ENCODE measurements at places on chromosomes 2 and 18.
A peak's percentile ranks its signal among the peaks of the same experiment; 100 is the strongest.

GRCh38 chr2:160703648-160704585, 210.3 kb upstream of the RBMS1 start:
- DNase-seq, result peak; percentile 17

DNA sequence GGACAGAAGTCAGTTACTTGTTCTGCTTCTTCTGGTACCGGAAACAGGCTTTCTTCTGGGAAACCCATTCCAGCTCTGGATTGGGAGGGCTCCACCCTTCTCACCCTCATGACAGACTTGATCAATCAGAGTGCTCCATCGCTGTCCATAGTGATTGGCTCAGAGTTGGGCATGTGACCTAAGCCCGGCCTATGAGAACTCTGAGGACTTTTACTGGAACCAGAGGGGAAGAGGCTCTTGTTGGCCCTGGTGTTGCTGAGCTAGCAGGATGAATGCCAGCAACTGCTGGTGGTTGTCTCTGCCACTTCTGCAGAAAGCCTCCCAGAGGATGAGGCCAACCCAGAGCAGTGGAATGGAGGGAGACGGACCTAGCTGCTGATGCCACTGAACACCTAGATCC, 33.3 kb downstream of the TMEM37 start:
- no peak for DNase-seq

- no peak for DNase-seq
Observed at GRCh38 chr2:101286684-101287083, 21.8 kb downstream of the RNF149 start.

GRCh38 chr18:66564236-66564635, 39.7 kb downstream of the CDH19 start:
- DNase-seq, result no peak

DNA sequence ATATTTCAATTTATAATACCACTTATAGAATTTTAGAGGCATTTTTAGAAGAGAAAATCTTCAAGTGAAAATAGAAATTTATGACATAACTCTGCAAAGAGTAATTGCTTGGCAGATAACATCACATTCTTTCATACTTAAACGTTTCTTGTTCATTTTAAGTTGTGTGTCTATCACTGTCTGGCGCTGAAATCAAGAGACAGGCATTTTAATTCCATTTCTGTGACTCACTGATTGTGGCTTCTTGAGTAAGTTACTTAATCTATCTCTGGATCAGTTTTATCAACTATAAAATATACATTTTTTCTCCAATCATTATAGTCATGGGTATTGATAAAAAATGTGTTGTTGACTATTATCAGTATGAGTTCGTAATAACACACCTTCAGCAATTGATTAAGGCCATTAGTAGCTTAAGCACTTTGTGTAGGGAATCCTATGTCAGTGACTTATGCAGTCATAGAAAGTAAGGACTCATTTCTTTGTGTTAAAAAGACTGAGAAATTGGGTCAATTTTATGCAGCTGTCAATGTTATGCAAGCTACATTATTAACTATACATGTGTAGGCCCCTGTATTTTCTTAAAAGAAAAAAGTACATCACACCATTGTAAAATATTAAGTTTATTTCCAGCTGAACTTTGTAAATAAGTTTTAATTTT, 497.3 kb downstream of the CCDC85A start:
- DNase-seq, result no peak

- peak; percentile 86 for DNase-seq
Observed at GRCh38 chr2:120287183-120288015, 34.7 kb downstream of the RALB start.

GRCh38 chr2:2199841-2200240, 131.2 kb downstream of the MYT1L start:
- DNase-seq, result no peak

GRCh38 chr2:138516030-138516704, 14.6 kb downstream of the SPOPL start:
- peak; percentile 6 for DNase-seq

- DNase-seq, result no peak
Observed at GRCh38 chr2:172350839-172351479, 76.4 kb upstream of the ITGA6 start.

GRCh38 chr18:56003009-56003719, 415.2 kb upstream of the TCF4 start:
- DNase-seq, result no peak

DNA sequence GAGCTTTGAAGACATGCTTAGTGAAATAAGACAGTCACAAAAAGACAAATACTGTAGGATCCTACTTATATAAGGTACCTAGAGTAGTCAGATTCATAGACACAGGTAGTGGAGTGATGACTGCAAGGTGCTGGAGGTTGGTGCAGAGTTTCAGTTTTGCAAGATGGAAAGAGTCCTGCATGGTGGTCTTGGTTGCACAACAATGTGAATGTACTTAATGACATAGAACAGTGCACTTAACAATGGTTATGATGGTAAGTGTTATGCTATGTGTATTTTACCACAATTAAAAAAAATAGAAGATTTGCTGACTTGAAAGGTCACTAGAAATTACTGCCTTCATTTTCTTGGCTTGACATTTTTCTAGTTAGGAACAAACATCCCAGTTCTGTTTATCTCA, 9.5 kb downstream of the CERS6 start:
- peak; percentile 43 for DNase-seq

- DNase-seq, result peak; percentile 38
Observed at GRCh38 chr2:12702168-12703121, 14.3 kb upstream of the TRIB2 start.

GRCh38 chr2:100262046-100262445, 60.3 kb downstream of the LONRF2 start:
- DNase-seq, result no peak

GRCh38 chr18:50869150-50869549, 9.8 kb upstream of the ME2 start:
- DNase-seq, result no peak

DNA sequence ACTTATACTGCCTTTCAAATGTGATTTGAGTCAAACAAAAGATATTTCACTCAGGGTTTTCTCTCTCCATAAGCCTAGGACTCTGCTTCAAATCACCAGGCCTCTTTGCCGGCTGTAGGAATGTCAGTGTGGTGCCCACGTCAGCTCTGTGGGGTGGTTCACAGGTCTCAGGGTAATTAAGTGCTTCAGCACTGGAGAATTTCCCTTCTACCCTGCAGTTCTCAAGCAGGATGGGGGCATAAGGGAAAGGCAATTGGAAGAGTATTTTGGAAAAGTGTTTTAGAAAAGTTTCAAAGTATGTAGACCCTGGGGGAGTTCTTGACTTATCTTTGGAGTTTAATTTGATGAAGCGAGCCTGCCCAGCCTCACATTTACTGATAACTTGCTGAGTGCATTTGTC, 9.6 kb downstream of the CNGA3 start:
- DNase-seq, result no peak

GRCh38 chr18:8627107-8627472, 17.9 kb downstream of the RAB12 start:
- no peak for DNase-seq

DNA sequence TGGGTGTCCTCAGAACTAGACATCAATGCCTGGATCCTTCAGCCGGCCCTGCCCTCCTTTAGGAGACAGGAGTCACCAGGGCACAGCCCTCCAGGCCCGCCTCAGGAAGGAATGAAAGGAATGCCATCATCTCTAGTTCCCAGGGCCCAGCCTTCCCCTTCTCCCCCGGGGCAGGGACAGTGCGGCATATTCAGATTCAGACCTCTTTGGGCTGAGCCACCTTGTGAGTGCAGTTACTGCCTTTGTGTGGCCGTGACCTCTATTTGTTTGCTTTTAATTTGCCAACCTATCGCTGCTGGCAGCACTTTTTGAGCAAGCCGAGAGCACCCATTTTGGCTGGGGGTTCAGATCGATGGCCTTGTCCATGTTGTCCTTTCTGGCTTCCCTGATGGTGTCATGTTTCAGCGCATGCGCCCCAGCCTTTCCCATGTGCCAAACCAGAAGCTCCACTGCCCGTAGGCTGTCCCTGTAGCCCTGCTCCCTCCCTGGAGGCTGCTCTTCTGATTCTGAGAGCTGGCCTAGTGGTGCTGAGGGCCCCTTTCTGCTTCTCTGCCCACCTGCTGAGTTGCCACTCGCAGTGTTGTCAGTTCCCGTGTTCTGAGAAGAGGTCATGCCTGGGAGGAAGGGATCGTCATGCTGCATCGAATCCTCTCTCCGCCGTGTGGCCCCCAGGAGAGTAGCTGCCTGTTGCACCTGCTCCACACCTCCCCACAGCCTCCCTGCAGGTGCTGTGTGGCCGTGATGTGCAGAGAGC, 10.9 kb downstream of the ANKRD23 start:
- DNase-seq, result no peak

DNA sequence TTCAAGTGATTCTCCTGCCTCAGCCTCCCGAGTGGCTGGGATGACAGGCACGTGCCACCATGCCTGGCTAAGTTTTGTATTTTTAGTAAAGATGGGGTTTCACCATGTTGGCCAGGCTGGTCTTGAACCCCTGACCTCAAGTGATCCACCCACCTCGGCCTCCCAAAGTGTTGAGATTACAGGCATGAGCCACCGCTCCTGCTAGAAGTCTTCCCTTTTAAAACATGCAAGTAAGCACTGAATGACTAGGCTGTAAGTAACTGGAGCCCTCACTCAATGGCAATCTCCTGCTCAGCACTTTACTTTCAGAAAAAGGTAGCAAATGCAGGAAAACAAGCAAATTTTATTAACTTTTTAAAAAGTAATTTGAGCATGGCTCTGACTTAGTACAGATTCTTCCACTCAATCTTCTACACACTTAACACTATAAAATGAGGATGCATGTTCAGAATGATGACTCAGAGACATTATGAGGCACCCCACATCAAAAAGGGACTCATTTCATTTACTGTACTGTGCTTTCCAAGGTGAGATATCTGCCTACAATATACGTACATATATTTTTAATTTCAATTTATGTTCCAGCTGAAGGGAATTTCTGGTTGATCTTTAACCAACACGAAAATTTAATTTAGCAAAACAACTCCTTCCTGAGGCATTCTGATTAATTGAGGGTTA, 6.6 kb upstream of the NCK2 start:
- peak; percentile 58 for DNase-seq

GRCh38 chr2:55616551-55617174, 759 bp downstream of the PPP4R3B start:
- DNase-seq, result peak; percentile 51

- DNase-seq, result no peak
Observed at GRCh38 chr2:238854246-238854645, 6.4 kb downstream of the TWIST2 start.

DNA sequence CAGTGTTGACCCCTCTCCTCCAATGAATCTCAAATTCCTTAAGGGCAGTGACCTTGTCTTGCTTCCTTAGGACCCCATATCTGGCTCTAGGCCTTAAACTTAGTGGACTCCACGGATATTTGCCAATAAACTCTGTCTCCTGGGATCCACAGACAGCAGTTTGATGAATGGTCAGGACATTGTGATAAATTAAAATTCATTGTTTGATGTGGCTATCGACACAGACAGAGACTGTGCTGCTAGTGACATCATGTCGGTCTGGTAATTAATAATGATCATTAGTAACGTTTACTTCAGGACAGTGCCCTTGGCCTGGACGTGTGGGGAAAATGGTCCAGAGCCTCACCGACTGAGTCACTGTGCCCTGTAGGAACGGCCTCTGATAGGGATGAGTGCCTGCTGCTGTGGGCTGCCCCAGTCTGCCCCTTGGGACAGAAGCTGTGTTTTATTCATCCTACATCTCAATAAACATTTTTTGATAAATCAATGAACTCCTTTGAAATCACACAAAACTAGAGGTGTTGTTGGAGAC, 5.2 kb upstream of the SLC35F6 start:
- DNase-seq, result no peak

DNA sequence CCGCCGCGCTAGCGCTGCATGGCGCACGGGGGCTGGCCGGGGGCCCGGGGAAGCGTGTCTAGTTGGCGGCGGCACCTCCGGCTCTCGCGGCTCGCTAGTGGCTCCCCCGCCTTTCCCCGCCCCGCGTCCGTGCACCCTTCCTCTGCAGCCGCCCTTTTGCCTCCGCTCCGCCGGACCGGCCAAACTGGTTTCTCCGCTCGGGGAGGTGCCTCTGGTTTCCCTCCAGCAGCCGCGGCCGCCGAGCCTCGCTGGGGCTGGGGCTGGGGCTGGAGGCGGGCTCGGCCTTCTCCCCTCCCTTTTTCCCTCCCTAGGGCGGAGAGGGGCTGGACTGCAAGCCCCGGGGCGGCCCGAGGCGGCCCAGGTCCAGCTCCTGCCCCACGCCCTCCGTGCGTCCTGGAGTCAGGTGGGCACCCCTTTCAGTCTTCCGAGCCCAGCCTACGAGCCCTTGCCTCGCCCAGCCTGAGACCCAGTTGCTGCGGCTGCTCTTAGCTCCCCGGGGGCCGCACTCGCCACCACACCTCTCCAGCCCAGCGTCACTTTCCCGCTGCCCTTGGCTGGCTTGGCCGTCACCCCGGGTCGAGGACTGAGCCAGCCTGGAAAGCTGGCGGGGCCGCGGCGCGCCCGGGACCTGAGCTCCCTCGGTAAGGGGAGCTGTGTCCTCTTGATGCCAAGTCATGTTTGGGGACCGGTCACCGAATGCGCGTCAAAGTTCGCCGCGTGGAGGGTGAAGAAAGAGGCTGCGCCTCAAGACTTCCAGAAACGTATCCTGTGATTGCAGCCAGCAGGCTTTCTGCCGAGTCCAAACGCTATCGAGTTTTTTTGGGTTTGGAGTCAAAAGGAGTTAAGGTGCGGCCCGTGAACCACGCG, at the start of gene ATP8B1:
Gene ATP8B1 (minus strand): TSS at position 213 of the 867 bp plus-strand sequence. CDS start 71,508 bp downstream, outside the sequence.
- DNase-seq, result no peak

DNA sequence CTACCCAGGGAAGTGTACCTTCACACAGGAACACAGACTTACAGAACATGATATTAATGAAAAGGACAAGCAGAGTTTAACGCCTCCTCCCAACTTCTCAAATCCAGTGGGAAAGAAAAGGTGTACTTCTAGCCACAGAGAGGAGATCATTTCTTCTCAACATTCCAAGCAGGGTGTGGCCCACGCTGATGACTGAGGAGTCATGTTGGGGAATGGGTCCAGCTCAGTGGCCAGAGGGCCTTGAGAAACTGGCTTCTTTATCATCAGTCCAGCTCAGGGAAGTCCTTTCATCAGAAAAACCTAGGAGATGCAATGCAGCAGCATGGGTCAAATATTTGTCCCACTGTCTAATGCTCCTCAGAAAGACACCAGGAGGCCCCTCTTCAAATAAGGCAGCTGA, 63.0 kb downstream of the RBM43 start:
- DNase-seq, result no peak

DNA sequence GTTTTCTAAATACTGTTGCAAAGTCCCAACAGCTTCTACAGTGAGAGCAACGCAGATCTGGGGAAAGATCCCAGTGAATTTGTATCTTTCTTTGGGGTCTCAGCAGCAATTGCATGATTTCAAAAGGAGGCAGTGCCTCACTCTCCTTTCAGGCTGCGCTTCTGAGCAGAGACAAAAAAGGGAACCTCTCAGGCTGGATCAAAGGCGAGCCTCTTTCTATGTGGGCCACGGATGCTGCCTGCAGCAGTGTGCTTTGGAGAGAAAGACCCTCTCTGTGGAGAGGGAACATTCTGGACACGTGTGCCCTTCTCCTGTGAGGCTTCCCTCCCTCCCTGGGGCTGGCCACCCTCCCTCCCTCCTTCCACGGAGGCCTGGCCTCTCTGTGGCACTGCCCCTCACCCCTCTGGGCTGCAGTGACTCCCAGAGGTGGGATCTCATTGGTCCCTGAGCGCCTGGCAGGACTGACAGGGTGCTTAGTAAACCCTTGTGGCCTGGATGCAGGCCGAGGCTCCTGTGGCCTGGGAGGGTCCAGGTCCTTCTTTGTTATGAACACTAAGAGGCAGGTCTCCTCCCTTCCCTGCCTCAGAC, 21.6 kb upstream of the PDIA6 start:
- no peak for DNase-seq

GRCh38 chr2:213251618-213252017, 32.6 kb upstream of the SPAG16 start:
- DNase-seq, result peak; percentile 57
